ENCODE measurements at places on chromosomes 4 and X.

GRCh38 chrX:38305971-38306370 lies 21.3 kb downstream of the RPGR start:
- no peak for DNase-seq

GRCh38 chr4:146524663-146525062 lies 2.9 kb upstream of the SLC10A7 start:
- DNase-seq = no peak

GRCh38 chr4:130403221-130403620 lies 1307.3 kb downstream of the C4orf33 start:
- no peak for DNase-seq

DNA sequence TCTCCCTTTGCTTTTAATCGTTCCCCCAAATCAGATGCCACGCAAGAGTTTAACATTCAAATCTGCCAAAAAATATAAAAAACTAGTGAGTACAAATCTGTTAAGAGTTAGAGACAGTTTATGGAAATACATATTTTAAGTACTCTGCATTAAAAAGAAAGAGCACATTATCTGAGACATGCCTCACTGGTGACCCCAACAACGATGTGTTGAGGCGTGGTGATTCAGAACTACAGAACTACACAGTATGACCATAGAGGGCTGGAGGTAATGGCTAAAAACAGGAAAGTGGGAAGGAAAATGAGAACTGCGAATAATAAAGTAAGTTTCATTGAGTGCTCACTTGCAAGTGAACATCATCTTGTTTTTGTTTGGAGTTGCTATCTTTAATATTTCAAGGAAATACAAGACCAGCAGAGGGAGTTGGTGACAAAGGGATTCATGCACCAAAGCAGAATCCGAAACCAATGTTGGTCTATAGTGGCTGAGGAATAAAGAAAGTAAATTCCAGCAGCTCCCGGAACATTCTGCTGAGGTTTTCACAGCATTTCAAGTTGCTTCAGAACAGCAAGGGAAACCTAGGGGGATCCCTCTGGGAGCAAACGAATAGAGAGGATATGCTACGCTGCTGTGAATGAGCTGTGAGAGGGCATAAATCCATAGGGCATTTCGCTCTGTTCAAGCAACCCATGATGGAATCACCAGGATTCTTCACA lies 92.2 kb downstream of the DCHS2 start:
- DNase-seq = no peak

- no peak for DNase-seq
Observed at GRCh38 chr4:69497076-69497475, 1.4 kb upstream of the UGT2B4 start.

- DNase-seq = no peak
Observed at GRCh38 chr4:90293320-90293719, 166.1 kb downstream of the CCSER1 start.

GRCh38 chr4:76622126-76622525 lies 187.1 kb downstream of the SHROOM3 start:
- no peak for DNase-seq

DNA sequence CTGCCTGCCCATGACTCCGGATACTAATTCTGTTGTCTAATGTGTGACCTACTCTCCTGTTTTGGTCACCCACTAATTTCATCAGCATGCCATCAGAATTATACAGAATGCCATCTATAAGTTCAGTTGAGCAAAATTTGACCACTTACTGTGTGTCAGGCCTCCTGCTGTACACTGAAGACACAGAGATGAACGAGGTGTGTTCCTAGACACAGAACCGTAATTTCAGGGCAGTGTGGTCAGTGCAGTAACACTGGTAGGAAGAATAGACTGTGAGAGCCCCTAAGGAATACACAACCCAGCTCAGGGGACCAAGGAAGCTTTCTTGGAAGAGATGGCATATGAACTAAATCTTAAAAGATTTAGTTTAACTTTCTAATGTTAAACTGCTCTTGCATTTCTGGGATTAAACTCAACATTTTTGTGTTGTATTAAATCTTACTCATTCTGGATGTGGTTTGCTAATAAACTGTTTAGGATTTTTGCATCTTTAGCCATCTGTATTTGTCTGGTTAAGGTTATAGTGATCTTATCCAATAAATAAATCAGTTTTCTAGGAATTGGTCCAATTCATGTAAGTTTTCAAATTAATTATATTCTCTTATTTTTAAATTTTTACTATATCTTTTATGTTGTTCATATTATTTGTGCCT lies 34.3 kb downstream of the KANTR start:
- no peak for DNase-seq

DNA sequence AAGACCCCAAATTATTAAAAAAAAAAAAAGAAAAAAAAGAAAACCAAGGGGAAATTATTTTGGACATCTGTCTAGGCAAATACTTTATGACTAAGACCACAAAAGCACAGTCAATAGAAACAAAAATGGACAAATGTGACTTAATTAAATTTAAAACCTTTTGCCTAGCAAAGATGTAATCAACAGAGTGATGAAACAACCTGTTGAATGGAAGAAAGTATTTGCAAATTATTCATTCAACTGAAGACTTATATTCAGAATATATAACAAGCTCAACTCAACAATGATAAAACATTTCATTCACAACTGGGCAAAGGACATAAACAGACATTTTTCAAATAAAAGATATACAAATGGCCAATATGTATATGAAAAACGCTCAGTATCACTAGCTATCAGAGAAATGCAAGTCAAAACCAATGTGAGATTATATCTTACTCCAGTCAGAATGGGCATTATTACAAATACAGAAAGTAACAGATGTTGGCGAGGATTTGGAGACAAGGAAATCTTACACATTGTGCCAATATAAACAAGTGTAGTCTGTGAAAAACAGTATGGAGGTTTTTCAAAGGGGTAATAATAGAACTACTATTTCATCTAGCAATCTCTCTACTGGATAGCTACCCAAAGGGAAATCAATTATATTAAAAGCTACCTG lies 67.1 kb downstream of the FAAH2 start:
- no peak for DNase-seq

DNA sequence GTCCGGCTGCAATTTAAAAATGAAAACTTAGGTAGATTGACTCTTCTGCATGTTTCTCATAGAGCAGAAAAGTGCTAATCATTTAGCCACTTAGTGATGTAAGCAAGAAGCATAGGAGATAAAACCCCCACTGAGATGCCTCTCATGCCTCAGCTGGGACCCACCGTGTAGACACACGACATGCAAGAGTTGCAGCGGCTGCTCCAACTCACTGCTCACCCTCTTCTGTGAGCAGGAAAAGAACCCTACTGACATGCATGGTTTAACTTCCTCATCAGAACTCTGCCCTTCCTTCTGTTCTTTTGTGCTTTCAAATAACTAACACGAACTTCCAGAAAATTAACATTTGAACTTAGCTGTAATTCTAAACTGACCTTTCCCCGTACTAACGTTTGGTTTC lies 41.0 kb downstream of the MAP7D3 start:
- no peak for DNase-seq

DNA sequence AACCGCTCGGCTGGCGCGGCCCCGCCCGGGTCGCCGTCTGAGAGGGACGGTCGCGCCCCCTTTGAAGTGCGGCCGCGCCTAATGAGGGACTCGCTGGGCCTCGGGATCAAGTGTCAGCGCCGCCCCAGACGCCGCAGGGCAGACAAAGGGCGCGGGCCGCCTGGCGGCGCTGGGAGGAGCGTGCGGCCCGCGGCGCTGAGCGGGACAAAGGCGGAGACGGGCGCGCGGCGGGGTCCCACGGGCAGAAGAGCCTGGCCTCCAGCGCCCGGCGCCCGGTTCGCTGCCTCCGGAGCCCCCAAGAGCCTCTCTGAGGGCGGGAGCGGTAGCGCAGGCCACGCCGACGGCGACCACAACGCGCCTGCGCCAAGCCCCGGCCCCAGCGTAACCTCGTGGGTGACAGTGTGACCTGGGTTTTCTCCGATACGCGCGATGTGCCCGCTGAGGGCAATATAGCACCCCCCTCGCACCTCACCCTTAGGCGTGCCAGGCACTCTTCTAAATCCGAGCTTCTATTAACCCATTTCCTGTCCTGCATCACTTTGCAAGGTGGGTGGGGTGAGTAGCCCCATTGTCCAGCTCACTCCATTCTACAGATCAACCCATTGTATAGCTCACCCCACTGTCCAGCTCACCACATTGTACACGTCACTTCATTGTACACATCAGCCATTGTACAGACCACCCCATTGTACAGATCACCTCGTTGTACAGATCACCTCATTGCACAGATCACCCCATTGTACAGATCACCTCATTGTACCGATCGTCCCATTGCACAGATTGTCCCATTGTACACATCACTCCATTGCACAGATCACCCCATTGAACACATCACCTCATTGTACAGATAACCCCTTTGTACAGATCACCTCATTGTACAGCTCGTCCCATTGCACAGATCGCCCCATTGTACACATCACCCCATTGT lies 33.7 kb upstream of the STX18 start:
- DNase-seq = peak; percentile 27

GRCh38 chr4:15587649-15588048 lies 67.5 kb downstream of the FBXL5 start:
- DNase-seq = no peak

GRCh38 chr4:32133734-32134133 lies 1413.6 kb downstream of the PCDH7 start:
- DNase-seq = no peak

DNA sequence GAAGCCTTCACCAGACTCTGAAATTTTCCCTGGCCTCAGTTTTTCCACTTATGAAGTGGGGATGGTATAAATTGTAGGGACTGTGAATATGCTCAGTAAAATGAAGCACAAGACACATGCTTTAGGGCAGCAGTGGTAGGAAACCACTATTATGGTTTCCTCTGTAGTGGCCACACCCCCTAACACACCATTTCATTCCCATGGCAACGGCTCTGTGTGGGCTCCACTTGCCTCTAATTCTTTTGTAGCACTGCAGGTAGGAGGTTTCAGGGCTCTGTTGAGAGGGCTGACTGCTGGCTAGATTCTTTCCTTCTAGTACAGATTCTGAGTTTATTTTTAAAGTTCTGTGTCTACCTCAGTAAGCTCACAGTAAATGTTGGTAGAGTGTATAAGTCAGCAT lies 3.5 kb upstream of the VMA21 start:
- DNase-seq = no peak

DNA sequence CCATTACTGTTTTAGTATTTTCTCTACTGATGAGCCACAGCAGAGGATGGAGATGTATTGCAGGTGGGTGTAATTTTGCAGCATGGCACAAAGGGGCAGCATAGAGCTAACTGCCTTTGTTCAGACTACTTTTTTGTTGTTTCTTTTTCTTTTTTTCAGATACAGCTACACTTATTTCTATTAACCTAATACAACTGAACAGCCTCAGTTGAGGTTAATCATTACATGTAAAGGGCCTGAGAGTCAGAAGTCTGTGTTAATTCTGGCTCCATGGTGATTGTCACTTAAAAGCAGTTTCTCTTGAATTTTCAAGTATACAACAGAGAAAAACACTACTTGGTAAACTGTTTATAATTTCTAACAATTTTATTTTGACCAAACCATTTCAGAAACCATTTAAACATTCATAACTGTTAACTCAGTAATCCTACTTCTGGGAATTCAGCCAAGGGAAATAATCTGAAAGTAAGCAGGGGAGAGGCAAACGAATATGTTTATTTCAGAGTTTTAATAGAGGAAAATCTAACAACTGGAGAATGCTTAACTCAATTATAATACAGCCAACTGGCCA lies 13.9 kb upstream of the PPEF2 start:
- no peak for DNase-seq

DNA sequence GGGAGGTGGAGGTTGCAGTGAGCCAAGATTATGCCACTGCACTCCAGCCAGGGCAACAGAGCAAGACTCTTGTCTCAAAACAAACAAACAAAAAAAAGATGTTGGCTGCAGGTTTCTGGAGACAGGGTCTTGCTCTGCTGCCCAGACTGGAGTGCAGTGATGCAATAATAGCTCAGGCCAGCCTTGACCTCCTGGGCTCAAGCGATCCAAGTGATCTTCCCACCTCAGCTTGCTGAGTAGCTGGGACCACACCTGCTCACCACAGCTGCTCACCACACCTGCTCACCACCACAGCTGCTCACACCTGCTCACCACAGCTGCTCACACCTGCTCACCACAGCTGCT lies 29.9 kb upstream of the CPLX1 start:
- no peak for DNase-seq

GRCh38 chrX:94524867-94525266 lies 850.9 kb downstream of the FAM133A start:
- no peak for DNase-seq

GRCh38 chr4:157792716-157793115 lies 380.1 kb downstream of the GASK1B start:
- no peak for DNase-seq

GRCh38 chr4:73170518-73171198 lies 87.9 kb downstream of the ANKRD17 start:
- no peak for DNase-seq

DNA sequence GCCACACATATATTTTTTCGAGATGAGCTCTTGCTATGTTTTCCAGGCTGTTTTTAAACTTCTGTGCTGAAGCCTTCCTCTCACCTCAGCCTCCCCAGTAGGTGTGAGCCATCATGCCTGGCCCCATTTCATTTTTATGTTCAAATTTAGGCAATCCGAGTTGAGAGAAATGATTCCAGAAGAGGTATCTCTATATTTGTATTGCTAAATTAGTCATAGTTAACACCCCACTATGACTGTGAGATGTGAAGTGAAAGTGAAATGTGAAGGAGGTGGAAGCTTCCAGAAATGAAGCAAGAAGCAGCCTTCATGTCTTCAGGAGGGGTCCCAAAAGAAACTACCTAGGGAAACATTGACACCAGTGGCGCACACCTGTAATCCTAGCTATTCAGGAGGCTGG lies 17.7 kb downstream of the APELA start:
- no peak for DNase-seq

GRCh38 chr4:24921491-24921890 lies 8.6 kb upstream of the CCDC149 start:
- no peak for DNase-seq

DNA sequence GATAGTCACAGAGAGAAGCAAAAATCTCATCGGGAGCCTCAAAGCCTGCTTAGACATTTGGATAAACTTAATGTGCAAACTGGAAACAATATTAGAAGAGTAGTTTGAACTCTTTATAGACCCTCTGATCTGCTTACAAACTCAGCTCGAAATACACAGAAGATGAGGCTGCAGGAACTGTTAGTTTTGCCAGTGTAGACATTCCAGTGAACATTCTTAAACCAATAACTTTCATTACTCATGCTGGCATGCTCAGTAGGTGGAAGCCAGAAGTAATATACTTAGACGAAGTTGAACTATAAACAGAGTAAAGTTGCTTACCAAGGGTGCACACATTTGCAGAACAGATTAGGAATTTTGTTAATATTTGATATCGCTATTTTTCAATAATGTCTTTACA lies 303.5 kb downstream of the ANKRD50 start:
- no peak for DNase-seq

GRCh38 chrX:37726346-37726745 lies 40.8 kb downstream of the XK start:
- no peak for DNase-seq

GRCh38 chr4:56990109-56990905 lies 11.6 kb downstream of the POLR2B start:
- no peak for DNase-seq

- no peak for DNase-seq
Observed at GRCh38 chr4:80138551-80139538, 58.5 kb upstream of the PRDM8 start.
